ENCODE measurements at places on chromosomes 2 and 18. TPM values are rescaled to one million over a fixed set of nuclear protein-coding genes. Genes with fewer than 3 reads are reported as not detected.

DNA sequence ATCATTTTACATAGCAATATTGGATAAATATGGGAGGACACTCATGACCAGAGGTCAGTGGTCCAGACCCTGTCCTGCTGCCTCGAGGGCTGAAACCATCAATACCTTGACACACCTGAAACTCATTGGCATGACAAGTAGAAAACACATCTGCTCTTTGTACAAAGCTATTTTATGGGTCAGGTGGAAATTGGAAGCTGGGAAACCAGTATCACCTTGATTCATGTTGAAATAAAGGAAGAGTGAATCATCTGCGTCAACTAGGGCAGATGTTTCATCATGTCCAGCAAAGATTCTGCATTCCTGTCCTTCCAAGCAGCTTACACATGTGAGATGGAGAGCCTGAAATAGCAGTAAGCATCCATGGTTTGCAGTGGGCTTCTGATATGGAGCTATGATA lies 80.0 kb upstream of the ERBB4 start:
- DNase-seq = no peak

GRCh38 chr2:64019975-64020528 lies 824 bp upstream of the VPS54 start:
- no peak for DNase-seq

GRCh38 chr18:12315911-12316310 lies 7.9 kb downstream of the TUBB6 start:
- no peak for DNase-seq

GRCh38 chr2:15664273-15665066 lies 72.8 kb downstream of the DDX1 start:
- DNase-seq = no peak

- DNase-seq = no peak
Observed at GRCh38 chr2:97963880-97964279, 31.9 kb downstream of the TMEM131 start.

DNA sequence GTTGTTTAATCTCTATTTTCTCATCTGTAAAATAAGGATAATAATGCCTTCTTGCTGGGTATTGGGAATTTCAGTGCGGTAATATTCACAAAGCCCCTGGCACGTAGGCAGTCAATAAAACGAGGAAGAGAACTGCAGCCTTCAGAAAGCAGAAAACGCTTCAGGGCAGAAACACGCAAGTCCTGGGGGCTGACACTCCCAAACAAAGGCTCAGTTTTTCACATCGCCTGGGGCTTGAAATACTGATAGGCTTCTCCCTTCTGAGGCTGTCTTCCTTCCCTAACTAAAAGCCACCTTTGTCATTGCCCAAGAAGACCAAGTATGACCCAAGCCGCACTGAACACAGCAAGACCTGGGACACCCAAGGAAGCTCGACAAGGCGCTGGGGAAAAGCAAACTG lies 32.4 kb downstream of the TMEM177 start:
- DNase-seq = no peak

GRCh38 chr2:149666809-149667320 lies 79.3 kb upstream of the MMADHC start:
- DNase-seq = no peak

GRCh38 chr18:79901665-79902064 lies 49.8 kb downstream of the SLC66A2 start:
- DNase-seq = no peak

GRCh38 chr2:8036366-8036765 lies 645.5 kb upstream of the ID2 start:
- DNase-seq = no peak

DNA sequence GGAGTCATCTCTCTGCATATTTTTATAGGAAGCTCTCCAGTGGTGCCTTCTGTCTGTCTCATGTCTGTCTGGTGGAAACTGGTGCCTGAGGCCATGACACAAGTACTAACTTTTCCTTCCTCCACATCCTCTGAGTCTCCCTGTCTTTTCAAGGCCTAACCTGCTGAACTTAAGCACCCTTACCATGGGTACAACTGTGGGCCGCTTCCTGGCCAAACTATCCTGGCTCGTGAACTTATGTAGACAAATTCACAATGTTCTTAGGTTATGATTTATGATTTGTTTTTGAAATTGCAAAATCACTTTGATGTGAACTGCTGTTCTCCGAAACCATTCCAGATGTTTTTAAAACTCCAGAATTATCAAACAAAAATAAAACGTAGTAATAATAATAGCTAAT lies 804.5 kb upstream of the POU3F3 start:
- DNase-seq = no peak

DNA sequence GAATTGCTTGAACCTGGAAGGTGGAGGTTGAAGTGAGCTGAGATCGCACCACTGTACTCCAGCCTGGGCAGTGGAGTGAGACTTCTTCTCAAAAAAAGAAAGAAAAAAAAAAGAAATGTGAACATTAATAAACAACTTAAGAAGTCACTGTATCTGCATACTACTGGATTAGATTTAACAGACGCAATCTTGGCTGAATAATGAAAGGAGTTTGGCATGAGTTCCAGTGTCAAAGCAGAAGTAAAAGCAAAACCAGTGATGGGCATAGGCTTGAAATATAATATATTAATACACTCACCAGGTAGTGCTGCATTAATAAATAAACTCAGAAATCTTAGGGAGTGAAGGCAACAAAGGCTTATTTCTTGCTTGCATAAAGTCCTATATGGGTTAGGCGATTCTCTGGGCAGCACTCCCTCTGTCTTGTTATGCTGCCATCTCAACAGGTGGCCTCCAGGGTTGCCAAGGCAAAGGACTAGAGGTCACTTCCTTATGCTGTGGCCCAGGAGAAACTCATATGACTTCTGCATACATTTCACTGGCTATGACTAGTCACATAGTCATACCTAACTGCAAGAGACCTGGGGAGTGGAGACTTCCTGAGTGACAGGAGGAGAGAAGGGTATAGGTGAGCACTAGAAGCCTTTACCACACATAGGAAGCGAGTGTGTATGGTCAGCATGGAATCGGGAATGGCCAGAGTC lies 296.2 kb upstream of the SPRED2 start:
- DNase-seq = no peak

DNA sequence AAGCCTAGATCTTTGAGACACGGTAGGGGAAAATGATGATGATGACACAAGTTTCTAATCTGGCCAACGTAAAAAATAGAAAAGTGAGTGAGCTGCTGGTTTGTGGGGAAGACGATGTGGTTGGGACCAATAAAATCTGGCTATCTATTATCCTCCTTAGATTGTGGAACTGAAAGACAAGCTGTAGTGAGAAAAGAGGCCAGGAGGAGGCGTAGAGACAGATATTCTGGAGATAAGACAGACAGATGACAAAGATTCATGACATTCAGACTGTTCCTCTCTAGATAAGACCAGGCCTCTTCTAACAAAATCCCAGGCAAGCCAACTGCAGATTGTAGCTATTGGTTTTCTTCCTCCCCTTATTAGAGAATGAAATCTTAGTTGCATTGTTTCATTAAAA lies 376.3 kb upstream of the UBE2E3 start:
- peak; percentile 25 for DNase-seq

DNA sequence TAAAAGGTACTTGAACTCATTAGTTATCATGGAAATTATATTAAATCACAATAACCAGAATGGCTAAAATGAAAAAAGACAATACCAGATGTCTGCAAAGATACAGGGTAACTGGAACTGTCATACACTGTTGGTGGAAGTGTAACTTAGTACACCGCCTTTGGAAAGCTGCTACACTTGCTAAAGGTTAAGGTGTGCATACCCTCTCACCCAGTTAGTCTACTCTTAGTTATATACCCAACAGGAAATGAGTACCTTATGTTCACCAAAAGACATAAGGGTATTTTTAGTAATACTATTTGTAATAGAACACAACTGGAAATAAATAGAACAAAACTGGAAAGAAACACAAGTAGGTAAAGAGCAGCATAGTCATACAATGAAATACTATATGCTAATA lies 155.8 kb upstream of the THUMPD2 start:
- no peak for DNase-seq

- no peak for DNase-seq
Observed at GRCh38 chr18:362311-363290, 94.8 kb upstream of the THOC1 start.

- DNase-seq = no peak
Observed at GRCh38 chr2:200225951-200226350, 80.5 kb upstream of the SPATS2L start.

DNA sequence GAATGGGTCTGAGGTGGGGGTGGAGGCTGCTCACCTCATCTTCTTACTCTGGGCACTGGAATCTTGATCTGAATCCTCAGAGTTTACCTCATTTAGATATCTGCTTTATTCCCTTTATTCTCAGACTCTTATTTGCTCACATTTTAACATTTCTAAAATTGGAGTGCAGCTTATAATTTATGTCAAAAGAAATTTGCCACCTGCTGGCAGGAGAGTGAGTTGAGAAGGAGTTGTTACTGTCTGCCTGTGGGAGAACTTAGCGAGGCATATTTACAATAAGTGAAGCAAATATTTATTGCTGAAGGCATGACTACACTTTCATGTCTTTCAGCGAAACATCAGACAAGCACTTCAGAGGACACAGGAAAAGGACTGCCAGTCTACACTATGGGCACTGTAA lies 16.4 kb upstream of the KIAA2012 start:
- no peak for DNase-seq

DNA sequence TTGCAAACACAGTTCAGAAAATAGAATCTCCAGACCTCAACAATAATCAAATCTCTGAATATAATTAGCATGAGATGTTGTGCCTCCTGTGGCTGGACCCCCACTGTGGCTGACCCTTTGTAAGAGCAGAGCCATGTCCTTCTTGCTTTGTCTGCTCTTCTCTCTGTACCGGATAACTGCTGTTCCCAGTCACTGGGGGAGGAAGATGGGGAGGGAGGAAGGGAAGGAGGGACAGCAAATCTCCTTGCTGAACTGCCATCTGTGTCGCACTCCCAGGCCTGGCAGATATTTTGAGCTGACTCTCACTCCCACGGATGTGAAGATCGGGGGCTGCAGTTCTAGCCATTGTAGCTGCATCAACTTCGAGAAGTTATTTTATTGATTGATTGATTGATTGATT lies 319.0 kb upstream of the CXCR4 start:
- no peak for DNase-seq

- DNase-seq = no peak
Observed at GRCh38 chr18:11520536-11520935, 88.9 kb upstream of the SLC35G4 start.

DNA sequence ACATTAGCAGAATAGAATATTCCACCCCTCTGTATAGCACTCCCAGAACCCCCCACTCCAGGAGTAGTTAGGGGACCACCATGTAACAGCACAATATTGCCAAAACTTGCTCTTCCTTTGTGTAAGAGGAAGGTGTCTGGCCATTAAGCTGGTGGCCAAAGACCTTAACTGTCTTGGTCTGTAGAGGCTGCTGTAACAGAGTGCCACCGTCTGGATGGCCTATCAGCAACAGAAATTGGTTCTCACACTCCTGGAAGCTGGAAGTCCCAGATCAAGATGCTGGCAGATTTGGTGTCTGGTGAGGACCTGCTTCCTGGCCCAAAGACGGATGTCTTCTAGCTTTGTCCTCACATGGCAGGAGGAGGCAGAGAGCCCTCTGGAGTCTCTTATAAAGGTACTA lies 61.6 kb upstream of the TGFA start:
- no peak for DNase-seq

- no peak for DNase-seq
Observed at GRCh38 chr18:73579698-73580097, 567.9 kb downstream of the FBXO15 start.

GRCh38 chr2:160434254-160434948 lies 59.2 kb downstream of the RBMS1 start:
- no peak for DNase-seq

Gene AGXT
- not detected for total RNA-seq

Gene GPR35
- 14.4 TPM for total RNA-seq

Gene LHCGR
- total RNA-seq = not detected

Gene NYAP2
- not detected for total RNA-seq

Gene TUBB6
- total RNA-seq = 12.6 TPM

Gene SPTBN1
- total RNA-seq = 91.9 TPM

Gene ADD2
- 26.3 TPM for total RNA-seq

Gene NEU4
- total RNA-seq = 0.54 TPM

Gene REEP1
- 0.23 TPM for total RNA-seq

Gene TUBA3E
- total RNA-seq = not detected

All from activated CD8-positive, alpha-beta T cell treated with anti-CD3 and anti-CD28 coated beads for 36 hours (primary cell).